ENCODE measurements at places on chromosomes 5 and 9.

DNA sequence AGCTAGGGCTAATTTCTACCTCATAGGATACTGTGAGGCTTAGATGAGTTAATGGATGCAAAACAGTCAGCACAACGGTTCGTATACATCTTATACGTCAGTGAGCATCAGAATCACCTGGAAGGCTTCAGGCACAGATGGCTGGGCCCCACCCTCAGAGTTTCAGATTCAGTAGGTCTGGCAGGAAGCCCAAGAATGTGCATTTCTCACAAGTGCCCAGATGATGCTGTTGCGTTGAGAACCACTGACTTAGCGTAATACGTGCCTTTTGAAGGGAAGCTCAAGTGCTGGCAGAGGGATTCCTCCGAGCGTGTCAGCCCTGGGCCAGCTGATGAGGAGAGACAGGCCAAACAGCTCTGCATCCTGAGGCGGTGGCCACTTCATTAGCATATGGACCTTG lies 117.1 kb upstream of the WWC1 start:
- DNase-seq = no peak

GRCh38 chr9:81717747-81718077 lies 28.4 kb upstream of the TLE1 start:
- DNase-seq = no peak

DNA sequence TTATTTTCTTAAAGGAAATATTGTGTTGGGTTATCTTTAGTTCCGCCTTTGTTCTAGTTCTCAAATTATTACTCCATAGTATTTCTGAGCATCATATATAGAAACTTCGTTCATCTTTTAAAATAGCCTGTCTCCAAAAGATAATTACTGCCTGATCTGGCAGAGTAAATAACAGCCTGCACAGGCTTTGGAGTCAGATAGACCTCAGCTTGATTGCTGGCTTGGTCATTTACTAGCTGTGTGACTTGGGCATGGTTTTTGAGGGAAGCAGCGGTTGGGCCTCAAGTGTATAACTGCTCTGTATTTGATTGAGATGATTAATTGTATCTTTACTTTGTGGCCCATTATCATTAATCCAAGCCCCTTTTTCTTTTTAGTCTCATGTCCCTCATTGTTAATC lies 50.1 kb downstream of the FBXO38 start:
- DNase-seq = no peak

GRCh38 chr9:99567436-99567835 lies 254.2 kb upstream of the NR4A3 start:
- DNase-seq = no peak

DNA sequence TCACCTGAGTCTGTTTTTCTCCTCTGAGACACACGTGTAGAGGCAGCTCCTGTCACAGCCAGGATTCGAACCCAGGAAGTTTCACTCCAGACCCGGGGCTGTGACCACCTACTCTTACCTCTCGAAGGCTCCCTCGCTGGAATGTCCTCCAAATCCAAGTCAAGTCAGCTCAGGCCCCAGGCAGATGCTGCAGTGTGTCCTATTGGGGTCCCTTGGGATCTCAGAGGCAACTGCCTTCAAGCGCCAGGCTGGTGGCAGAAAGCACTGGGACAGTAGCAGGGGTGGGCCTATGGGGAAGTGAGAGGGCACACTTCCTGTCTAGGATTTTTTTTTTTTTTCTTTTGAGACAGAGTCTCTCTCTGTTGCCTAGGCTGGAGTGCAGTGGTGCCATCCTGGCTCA lies 762 bp upstream of the ST6GALNAC4 start:
- no peak for DNase-seq

- DNase-seq = no peak
These were observed 9.2 kb upstream of the ESM1 start for GRCh38 chr5:54994628-54995027.

DNA sequence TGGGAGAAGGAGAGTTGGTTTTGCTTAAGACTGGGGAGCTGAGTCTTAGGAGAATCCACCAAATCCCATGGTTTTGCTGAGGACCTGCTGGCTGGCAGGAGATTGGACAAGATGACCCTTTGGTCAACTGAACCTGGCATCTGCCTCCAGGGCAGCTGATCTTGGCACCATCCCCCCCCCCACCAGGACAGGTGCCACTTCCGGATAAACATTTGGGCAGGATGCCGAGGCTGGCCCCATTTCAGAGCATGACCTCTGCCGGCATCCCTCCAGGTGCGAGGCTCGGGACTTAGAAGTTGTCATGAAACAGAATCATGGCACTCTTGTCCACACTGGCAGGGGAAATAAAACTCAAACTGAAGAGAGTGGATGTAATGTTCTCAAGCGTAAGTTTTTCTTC lies 165.6 kb downstream of the MACROH2A1 start:
- DNase-seq = no peak

DNA sequence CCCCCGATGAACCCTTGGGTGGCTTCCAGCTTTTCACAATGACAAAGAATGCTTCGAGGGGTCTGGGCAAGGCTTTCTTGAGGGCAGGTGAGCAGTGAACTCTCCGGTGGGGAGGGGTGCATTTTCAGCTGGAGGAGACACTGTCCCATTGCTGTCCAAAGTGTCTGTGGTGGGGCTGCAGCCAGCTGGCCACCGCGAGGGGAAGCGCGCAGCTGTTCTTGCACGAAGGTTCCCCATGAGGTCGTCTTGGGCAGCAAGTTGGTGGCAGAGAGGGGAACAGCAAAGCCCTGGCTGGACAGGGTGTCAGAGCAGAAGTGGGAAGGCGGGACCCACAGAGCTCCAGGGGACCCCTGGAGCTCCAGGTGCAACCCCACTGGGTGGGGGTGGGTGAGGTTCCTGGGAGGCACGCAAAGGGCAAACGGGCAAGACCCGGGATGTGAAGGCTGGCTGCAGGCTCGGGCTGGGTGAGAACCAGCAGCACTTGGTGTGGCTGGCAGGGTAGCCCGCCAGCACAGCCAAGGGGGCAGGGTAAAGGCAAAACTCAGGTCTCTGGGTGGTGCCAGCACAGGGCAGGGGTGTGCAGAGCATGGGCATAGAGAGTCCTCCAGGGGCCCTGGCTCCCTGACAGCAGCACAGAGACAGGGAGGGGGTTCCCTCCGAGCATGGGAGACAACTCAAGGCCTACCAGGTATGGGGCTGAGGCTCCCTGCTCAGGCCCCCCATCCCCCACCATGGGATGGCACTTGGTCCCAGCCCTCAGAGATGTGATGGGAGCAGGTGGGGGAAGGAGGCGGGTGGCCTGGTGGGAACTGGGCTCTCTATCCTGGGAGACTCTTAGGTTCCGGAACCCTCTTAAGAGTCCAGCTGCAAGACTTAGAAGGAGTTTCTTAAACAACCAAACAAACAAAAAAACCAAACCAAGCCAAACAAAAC lies 26.6 kb downstream of the TSPAN17 start:
- DNase-seq = no peak

GRCh38 chr5:68350176-68350575 lies 134.6 kb downstream of the PIK3R1 start:
- DNase-seq = no peak

DNA sequence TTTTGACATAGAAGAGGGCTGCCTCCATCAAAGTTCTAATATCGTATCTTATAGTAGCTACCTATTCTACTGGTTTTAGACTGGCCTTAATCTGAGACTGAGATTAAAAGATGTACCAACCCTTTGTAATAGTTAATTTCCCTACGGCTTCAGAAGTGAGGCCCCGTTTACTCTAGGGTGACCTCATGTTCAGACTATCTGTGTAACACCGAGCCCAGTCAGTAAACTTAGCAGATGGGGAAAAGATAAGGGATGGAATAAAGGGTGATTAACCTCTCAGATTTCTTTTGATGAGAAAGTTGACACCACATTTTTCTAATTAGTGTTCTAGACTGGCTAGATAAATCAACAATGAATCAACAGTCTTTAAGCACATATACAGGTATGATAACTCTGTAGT lies 283.1 kb downstream of the KCTD16 start:
- no peak for DNase-seq

- no peak for DNase-seq
These were observed 24.9 kb upstream of the GADD45G start for GRCh38 chr9:89579741-89580385.

DNA sequence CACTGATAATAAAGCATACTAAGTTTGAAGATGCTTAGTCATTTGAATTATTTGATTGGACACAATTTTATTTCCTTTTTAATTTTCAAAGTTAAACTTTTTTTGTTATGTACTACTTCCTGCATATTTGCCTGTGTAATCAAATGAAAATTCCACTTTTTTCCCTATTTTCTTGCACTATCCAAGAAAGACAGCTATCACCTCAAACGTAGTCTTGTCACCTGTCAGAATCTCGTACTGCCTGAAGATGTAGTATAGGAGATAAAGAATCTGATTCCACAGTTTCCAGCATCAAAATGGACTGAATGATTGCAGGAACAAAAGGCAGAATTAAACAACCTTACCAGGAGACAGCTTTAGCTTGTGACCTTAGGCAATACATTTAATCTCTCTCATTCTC lies 818.8 kb downstream of the MAT2B start:
- no peak for DNase-seq

- no peak for DNase-seq
These were observed 5.8 kb upstream of the HACD4 start for GRCh38 chr9:21037278-21037677.

GRCh38 chr5:133149345-133149744 lies 97.5 kb downstream of the HSPA4 start:
- DNase-seq = no peak

DNA sequence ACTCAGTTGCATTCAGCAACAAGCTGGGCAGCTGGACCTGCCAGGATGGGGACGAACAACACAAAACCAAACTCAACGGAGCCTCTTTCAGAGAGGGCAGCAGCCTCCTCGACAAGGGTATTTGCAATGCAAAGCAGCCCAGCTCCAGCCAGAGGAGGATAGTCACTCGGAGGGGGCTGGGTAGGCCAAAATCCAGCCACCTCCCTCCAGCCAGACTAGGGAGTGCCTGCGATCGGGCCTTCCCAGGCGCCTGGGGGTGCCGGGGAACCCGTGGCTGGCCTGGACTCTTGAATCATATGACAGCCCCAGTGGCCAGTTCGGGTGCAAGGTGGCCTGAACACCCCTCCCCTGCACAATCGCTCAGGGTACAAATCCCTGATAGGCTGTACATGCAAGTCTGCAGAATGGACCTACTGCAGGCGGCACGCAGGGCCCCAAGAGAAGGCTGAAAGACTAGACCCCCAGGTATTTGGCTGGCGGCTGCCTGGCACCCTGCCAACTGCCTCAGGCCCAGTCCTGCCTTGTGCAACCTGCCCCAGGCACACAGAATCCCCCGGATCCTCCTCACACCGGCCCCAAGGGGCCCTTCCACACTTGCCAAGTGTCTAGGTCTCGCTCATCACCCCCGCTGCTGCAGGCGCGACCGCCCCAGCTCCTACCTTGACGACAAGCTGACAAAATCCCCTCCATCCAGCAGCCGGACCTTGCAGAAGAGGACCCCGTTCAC lies 1.3 kb downstream of the EEIG1 start:
- no peak for DNase-seq

DNA sequence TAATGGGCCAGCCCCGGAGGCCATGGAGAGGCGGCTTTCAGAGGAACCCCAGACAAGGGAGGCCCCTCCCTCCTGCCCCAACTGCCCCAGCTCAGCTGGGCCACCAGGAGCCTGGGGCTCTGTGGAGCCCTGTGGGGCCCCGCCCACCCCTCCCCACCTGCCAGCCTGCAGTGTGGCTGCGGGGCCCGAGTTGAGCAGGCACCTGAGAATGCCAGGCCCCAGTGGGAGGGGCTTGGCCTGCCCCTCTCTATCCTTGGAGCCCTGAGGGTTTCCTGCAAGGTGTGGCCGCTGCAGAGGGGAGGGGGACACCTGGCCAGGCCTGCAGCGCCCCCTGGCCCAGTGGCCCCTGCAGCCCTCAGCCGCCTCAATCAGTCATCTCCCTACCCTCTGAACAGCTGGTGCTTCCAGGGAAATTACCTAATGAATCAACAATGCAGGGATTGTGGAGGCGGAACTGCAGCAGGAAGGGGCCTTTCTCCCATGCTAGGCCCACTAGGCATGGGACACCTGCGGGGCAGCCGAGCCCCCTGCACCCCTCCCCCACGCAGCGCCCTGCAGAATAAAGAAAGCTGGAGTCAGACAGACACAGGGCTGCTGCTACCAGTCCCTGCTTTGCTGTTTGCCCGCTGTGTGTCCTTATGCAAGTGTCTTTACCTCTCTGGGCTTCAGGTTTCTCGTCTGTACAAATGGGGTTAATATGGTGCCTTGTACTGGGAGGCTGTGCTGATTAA lies 48.0 kb downstream of the LMX1B start:
- peak; percentile 61 for DNase-seq

- DNase-seq = peak; percentile 32
These were observed 434.5 kb upstream of the CDH9 start for GRCh38 chr5:27472871-27473270.

GRCh38 chr9:4042231-4042630 lies 257.6 kb downstream of the GLIS3 start:
- no peak for DNase-seq

DNA sequence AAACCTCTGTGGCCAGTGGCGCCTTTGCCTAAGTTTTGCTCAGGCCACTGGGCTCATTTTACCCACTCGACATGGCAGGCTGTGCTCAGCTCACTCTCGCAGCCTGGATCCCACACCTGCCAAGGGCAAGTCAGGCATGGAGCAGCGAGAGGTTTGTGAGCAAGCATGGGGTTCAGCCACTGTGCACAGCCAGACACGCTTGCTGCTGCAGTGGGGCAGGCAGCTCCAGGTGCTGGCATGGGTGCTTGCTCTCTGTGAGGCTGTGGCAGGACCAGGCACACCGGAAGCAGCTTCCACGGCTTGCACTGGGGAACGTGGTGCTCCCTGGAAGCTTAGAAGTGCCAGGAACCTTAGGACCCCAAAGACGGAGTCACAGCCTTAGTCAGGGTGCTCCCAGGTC lies 470.1 kb downstream of the CDH9 start:
- no peak for DNase-seq

DNA sequence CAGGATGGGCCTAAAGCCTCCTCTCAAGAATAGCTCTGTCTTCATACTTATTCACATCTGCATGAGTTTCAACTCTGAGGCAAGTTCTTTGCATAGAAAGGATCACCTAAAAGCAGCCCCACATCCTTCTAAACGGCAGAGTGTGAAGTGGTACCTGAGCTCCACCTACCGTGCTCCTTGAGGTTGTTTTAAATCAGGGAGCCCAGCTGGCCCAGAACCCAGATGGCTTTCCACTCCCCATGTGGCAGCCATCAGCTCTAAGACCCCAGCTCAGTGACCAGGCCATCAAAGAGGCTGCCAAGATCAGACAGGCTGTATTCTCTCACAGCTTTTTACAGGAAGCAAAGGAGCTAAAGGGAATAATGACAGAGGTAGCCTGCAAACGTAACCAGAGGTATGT lies 299.3 kb downstream of the RASEF start:
- peak; percentile 52 for DNase-seq

DNA sequence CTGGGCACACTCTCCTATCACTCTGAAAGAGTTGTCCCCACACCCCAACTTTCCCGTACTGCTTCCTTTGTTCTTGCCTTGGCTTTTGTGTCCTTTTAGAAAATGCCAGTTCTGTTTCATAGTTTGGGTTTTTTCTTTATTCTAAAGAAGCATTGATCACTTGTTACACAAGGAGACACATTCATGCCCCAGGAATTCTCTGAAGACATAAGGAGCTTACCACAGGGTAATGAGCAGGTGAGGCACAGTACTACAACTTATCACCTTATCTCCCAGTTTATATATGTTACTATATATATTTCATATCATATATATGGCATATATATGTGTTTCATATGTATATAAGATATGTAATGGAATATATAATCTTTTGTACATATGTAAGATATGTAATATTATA lies 6.5 kb upstream of the SSBP2 start:
- DNase-seq = no peak

GRCh38 chr9:133396952-133397351 lies 20.8 kb downstream of the STKLD1 start:
- no peak for DNase-seq

- no peak for DNase-seq
These were observed 135.7 kb upstream of the GDNF start for GRCh38 chr5:37975531-37975930.
